D721Med (cell line): ENCODE measurements at places on chromosomes 1 and 21.

DNA sequence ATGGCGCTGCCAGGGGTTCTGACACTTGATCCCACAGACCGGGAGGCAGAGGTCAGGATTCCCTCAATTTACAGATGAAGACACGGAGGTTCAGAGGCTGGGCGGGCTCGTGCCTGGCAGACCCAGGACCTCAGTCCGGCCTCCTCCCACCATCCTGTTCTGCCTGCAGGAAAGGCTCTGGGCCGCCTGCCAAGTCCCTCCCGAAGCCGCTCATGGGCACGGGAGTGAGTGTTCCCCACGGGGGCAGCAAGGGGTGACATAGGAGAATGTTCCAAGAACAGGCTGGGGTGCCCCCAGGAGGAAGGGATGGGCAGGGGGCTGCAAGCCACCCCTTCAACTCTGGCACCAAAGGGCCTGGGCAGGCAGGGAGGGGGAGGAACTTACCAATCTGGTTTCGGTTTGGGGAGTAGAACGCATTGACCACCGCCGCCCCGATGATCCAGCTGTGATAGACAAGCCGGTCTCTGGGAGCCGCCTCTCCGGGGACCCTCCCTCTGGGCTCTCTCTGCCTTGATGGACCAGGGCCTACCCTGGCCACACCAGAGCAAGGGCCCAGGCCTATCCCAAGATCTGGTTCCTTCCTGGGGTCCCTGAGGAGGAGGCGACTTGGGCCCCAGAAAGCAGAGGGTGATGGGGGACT is 7.5 kb downstream of the PRXL2B start:
- no peak for DNase-seq

DNA sequence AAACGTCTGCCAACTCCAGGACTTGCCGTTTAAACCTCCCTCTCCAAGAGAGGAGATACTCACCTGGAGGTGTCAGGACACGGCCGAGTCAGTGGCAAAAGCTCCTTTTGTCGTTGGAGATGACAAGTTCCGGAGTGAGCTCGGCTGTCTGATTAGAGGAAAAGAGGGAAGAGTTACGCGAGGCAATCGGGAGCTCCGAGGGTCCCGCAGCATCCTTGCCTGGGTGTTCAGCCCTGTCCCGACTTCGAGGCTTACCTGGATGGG is 497 bp downstream of the ID3 start:
- no peak for DNase-seq

GRCh38 chr1:119220991-119221390 is 80.5 kb upstream of the WARS2 start:
- DNase-seq = no peak

DNA sequence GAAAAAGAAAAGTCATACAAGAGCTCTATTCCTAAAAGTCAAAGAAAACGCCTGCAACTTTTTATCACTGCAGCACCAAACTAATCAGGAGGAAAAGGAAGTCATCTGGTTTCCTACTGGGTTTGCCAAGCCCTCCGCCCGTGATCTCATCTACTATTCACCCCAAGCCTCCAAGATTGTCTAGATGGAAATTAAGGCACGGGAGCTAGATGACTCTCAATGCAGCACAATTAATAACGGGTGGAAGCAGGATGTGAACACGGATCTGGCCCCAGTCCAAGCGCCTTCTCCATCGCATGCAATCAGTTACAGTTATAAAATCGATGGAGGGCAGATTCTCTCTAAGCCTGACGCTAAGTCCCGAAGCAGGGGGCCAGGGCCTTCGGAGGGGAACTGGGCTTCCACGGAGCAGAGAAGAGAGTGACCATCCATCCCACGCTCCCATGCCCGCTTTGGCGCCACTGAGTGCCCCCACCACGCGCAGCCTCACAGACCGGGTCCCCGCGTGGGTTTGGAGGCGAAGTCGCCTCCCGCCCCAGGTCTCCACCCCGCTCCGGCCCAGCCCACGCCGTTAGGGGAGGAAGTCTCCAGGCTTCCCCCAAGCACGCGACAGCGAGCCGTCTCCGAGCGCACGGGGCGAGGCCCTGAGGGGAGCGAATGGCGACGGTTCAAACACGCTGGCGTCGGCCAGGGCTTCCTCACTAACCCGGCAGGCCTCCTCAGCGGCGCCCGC is 1.8 kb downstream of the HSF2BP start:
- DNase-seq = no peak

- no peak for DNase-seq
These were observed 52.1 kb downstream of the OBSCN start for GRCh38 chr1:228259951-228260350.

DNA sequence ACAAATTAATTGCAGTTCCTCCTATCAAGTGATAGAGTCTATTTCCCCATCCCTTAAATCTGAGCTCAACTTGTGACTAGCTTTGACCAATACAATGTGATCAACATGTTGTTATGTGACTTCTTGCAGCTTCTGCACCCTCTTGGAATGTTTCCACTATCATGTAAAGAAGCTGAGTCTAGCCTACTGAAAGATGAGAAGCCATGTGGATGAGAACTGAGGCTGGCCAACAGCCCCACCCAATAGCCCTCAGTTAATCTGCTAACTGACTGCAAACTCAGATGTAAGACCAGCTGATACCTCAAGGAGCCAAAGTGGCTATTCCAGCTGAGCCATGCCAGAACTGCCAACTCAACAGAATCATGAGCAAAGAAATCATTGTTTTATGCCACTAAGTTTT is 44.0 kb downstream of the LYST start:
- no peak for DNase-seq

DNA sequence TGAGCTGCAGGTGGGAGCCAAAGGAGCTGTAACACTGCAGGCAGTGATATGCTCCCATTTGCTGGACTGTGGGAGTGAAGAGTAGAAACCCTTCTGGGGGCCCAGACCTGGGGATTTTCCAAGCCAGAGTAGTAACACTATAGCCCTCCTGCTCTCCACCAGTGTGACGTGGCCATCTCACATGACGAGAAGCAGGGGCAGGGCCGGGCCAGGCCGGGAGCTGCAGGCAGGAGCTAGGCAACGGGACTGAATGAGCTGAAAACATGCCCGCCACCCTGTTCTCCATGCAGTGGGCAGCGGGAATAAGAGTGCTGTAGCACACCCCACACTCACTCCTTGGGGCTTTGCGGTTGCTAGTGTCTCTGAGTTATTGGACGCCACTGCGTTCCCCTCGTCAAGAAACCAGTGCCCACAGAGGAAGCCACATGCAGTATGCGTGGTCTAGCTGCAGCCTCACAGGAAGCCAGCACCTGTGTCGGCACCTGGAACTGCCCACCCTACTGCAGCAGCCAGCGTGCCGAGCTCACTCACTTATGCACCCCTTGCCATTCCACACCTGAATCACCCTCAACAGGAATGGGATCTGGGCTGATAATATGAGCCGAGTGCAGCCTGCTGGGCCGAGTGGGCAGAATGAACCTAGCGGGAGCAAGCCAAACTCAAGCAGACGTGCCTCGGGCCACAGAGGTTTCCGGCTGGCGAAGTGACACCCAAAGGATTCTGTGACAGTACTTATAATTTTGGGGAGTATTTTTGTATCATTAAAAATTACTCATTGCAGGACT is 1389.6 kb downstream of the KCNT2 start:
- no peak for DNase-seq

GRCh38 chr1:248872752-248873408 is 14.0 kb upstream of the ZNF692 start:
- no peak for DNase-seq

- no peak for DNase-seq
These were observed 37.1 kb upstream of the KANK4 start for GRCh38 chr1:62356257-62356835.

- DNase-seq = no peak
These were observed 23.3 kb upstream of the ZNF326 start for GRCh38 chr1:89971600-89971999.

DNA sequence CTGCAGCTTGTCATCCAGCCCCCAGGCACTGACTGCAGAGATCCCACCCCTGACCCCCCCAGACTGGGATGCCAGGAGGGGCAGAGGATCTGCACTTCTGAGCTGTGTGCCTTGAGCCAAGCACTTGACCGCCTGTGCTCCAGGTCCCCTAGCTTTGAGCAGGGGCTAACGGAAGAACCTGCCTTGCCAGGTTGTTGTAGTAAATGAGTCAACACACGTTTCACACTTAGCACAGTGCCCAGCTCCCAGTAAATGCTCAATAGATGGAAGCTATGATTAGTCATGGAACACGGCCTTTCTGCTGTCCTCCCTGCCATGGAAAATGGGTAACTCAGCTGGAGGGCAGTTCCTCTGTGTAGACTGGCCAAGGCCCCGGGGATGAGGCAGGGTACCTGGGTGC is 24.1 kb downstream of the IFFO2 start:
- DNase-seq = no peak

GRCh38 chr1:177858332-177858821 is 111.5 kb downstream of the SEC16B start:
- no peak for DNase-seq

- peak; percentile 51 for DNase-seq
These were observed 29.3 kb downstream of the SLC66A1 start for GRCh38 chr1:19341201-19342061.

DNA sequence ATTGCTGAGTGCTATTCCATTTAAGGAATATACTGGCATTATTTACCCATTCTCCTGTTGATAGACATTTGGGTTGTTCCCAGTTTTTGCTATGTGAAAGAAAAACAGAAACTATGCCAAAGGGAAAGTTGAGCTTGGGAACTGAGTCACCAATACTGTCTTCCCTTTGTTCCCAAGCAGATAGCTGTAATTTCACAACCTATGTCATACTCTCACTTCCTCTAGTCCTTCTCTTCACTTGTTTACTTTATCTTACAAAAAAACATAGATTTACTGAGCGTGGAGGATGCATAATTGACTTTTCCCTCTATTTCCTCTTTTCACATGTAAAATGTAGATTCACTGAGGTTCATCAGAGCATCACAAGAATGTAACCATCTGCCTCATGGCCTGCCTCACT is 32.4 kb upstream of the PGBD5 start:
- no peak for DNase-seq
